HT-29 (cell line): ENCODE measurements at places on chromosomes 4 and X.

- no peak for DNase-seq
These were observed at the start of gene PCDH19 for GRCh38 chrX:100409610-100410590. Gene PCDH19, minus strand, starts transcription at chrX:100410273. Its CDS starts 1,676 bp downstream, at chrX:100408597.

GRCh38 chr4:158933236-158933635 lies 164.4 kb downstream of the FNIP2 start:
- DNase-seq, result no peak

DNA sequence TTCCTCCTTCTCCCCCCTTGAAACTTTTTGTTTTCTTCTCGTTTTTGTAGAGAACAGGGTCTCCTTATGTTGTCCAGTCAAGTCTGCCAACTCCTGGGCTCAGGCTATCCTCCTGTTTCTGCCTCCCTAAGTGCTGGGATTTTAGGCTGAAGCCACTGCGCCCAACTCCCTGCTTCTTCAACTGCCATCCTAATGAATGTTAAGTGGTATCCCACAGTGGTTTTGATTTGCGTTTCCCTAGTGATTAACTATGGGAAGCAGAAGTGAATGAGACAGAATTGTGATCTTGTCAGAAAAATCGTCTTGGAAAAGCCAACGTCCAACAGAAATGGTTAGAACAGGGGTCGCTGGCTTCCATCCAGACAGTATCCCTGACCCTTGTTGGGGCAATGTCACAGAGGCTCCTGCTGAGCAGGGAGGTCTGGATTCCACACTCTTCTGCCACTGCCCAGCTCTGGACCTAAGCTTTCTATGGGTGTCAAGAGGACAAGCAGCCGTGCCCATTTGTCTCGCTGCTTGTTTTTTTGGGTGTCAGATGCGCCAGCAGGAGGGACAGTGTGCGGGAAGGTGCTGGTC lies 869 bp upstream of the ADD1 start:
- DNase-seq, result peak; percentile 53

DNA sequence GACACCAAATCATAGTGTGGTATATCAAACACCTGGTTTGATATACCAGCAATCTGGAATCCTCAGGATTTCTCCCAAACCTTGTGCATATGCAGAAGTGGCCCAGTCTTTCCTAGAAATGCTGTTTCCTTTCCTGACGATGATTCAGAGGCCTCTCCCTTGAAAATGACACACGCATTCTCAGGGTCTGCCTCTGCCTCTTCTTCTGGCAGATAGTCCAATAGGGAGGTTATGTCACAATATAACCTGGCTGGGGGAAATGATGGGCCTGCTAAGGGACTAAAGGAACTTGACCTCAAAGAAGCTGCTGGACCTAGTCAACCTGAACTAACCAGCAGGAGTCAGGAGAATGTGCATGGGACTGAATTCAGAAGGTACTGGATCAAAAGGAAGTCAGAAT lies 435.2 kb downstream of the IDS start:
- no peak for DNase-seq

- DNase-seq, result no peak
These were observed 1829.0 kb upstream of the PCDH7 start for GRCh38 chr4:28890949-28891775.

GRCh38 chr4:128141866-128142265 lies 80.8 kb downstream of the LARP1B start:
- DNase-seq, result no peak

- DNase-seq, result no peak
These were observed 10.9 kb downstream of the ADGRA3 start for GRCh38 chr4:22504922-22505321.

DNA sequence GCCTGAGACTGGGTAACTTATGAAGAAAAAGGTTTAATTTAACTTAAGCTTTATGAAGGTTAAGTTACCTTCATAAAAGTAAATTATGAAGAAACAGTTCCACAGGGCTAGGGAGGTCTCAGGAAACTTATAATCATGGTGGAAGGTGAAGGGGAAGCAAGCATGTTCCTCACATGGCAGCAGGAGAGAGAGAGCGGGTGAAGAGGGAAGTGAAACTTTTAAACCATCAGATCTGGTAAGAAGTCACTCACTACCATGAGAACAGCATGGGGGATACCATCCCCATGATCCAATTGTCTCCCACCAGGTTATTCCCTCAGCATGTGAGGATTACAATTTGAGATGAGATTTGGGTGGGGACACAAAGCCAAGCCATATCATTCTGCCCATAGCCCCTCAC lies 944.7 kb upstream of the NDST4 start:
- no peak for DNase-seq

DNA sequence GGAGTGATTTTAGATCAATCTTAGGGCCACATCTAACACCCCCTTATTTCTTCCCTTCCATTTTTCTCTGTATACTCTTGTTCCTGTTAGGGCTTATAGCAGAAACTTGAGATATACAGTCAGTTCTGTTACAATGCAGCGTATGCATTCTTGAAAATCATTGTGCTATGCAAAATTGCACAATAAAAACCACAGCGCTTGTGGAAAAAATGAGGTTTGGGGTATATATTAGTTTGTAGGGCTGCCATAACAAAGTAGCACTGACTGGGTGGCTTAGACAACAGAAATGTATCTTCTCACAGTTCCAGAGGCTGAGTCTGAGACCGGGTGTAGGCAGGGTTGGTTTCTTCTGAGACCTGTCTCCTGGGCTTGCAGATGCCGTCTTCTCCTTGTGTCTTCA lies 59.0 kb downstream of the WWC2 start:
- DNase-seq, result no peak

GRCh38 chrX:50838820-50839600 lies 25.0 kb upstream of the SHROOM4 start:
- DNase-seq, result no peak

GRCh38 chr4:122742933-122743829 lies 10.7 kb downstream of the BBS12 start:
- DNase-seq, result no peak

DNA sequence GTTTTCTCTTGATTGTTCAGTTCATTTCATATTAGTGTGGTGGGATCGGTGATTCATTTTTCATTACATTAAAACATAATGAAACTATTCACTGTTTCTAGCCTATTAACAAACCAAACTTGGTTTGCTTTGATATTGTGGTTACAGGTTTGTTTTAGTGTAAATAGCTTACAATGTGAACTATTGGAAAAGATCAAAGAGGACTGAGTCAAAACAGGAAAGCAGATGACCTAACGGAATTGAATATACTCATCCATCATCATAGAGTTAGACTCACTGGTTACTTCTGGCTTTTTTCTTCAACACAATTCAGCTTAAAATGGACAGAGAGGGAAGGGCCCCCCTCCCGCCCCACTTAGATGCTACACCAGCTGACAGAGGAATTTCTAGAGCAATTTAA lies 616.2 kb upstream of the AADAT start:
- no peak for DNase-seq

DNA sequence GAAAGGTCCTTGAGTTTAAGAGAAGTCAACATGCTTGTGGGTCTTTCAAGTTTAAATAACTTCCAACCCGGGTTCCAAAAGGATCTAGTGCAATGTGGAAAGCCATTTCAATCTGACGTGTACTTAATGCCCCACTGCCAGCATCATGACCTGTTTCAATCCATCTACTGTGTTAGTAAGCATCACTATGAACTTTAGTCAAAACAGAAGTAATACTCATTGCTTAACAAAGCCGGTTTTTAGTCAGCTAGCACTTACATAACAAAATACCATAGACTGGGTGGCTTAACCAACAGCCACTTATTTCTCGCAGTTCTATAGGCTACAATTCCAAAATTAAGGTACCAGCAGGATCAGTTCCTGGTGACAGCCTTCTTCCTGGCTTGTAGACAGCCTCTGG lies 677.5 kb downstream of the DMD start:
- no peak for DNase-seq

DNA sequence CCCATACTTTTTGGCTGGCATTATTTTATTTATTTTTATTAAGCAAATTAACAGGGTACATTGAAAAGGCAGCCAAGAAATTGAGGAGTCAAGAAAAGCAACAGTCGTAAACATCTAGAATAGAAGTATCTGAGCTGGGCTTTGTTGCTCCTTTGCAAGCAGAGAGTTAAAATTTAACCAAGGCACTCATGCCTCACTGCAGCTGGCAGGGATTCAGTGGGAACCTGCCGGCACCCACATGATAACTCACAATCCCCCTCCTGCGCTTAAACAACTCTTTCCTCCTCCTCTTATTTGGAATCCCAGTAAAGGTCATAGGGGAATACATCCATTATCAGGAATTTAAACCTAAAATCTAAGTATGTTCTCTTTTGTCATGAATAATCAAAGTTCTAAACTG lies 115.5 kb downstream of the SOX3 start:
- DNase-seq, result no peak

- DNase-seq, result peak; percentile 26
These were observed 3.4 kb downstream of the PLAC8 start for GRCh38 chr4:83110970-83111750.

DNA sequence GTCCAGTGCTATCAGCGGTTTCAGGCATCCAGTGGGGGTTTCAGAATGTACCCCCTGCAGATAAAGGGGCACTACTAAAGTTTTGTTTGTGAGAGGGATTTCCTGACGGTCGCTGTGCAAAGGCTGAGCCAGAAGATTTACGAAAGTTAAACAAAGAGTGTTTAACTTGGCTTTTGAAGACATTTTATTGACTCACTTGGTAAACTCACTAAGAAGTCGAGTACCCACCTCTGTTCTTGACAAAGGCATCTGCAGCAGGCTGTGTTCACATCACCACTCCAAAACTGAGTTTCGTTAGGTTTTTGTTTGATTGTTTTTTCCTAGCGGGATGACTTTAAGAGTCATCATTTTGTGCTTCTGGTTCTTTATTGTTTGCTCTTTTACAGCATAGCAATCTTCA lies 143.9 kb upstream of the TBL1X start:
- no peak for DNase-seq

- no peak for DNase-seq
These were observed 327.8 kb downstream of the ADGRL3 start for GRCh38 chr4:61527888-61528287.

DNA sequence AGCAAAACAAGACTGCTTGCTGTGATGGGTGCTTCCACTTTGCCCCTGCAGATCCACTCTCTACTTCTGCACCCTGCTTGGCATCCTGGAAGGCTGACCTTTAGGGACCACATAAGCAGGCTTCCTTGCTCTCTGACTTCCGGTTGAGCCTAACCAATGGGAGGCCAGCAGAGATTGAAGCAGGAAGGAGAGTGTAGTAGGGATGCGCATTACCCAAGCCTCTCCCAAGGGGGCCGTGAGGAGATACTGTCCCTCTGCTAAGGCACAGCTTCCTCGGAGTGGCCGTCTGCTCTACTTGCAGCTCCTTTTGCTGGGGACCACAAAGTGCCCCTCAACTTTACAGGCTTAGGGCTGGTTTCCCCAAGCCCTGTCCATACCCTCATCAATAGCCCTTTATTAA lies 624.3 kb upstream of the TENM3 start:
- no peak for DNase-seq

- no peak for DNase-seq
These were observed 244.9 kb downstream of the FRMPD4 start for GRCh38 chrX:12383196-12383595.

DNA sequence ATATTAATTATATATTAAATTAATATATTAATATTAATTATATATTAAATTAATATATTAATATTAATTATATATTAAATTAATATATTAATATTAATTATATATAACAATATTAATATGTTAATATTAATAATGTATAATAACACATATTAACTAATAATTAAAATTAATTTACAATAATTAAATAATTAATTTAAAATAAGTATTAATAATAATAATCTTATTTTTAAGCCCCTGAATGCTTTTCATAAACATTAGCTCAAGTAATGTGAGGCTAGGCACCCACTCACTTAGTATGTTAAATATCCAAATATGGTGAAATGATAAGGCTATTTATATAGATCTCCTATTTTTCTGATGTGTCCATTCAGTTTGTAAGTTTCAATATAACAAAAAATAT lies 26.9 kb downstream of the NKX6-1 start:
- no peak for DNase-seq

DNA sequence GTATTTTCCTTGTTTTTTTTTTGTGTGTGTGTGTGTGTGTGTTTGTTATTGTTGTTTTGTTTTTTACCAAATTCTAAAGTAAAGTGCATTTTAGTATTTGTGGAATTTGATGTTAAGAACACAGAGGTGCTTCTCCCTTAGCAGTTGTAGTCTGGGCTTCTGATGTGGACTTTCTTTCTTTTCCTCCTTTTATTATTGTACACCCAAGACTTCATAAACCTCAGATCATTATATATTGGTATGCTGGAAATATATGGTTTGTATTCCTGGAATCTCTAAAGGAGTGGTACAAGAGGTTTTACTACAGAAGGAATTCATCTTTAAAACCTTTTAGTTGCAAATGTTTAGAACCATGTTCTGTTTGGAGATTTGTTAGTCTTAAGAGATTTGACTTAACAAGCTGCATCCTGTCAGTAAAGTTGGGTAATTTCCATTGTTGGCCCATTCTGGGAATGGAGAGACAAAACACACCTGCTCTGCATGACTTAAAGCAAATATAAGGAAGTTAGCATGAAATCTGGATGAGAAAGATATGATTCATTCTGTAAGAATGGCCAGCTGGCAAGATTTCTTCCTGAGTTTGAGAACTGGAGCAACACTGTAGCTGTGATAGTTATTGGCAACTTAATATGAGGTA lies 64.0 kb downstream of the SMAD1 start:
- peak; percentile 70 for DNase-seq
